ENCODE measurements at places on chromosomes 5 and 9.

GRCh38 chr9:112334432-112334841 is 1.0 kb upstream of the PTBP3 start:
- DNase-seq, result no peak

- DNase-seq, result no peak
Observed at GRCh38 chr5:139178935-139179334, 19.2 kb downstream of the SIL1 start.

GRCh38 chr5:31113666-31114350 is 79.7 kb upstream of the CDH6 start:
- DNase-seq, result no peak

DNA sequence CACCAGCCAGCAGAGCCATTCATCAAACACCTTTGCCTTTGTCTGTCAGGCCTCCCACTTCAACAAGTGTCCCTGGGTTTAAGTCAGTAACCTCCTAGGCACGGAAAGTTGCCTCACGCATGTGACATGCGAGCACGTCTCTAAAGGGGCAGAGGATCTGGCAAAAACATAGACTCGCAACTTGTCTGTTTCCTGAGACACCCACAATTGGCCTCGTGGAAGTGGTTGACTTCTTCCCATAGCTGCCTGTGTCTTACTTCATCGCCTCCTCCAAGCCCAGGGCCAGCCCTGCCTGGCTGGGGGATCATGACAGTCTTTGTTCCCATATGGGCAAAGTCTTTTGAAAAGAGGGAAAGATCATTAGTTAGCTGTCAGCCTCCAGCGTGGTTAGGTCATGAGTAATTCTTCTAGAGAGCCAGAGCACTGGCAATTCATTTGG is 35.5 kb upstream of the GLRX start:
- no peak for DNase-seq

GRCh38 chr9:136552117-136552703 is 6.4 kb upstream of the NOTCH1 start:
- no peak for DNase-seq

GRCh38 chr9:120856700-120857099 is 14.0 kb upstream of the PSMD5 start:
- no peak for DNase-seq

- DNase-seq, result no peak
Observed at GRCh38 chr9:93536874-93537273, 39.5 kb upstream of the PHF2 start.

DNA sequence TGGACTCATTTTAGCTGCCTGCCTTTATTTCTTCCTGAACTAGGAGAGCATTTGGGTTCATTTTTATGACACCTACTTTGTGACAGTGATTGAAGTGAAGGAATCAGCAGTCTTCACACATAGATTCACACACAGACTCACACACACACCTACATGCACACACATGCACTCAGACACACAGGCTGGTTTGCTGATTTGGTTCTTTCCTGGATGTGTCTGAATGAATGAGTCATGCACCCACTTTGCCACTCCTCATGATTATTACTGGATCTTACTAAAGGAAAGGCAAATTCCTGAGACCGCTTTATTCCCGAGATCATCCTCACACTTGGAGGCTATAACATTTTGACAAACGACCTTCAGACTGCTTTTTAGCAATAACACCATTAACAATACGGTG is 529.5 kb downstream of the AGTPBP1 start:
- DNase-seq, result no peak

DNA sequence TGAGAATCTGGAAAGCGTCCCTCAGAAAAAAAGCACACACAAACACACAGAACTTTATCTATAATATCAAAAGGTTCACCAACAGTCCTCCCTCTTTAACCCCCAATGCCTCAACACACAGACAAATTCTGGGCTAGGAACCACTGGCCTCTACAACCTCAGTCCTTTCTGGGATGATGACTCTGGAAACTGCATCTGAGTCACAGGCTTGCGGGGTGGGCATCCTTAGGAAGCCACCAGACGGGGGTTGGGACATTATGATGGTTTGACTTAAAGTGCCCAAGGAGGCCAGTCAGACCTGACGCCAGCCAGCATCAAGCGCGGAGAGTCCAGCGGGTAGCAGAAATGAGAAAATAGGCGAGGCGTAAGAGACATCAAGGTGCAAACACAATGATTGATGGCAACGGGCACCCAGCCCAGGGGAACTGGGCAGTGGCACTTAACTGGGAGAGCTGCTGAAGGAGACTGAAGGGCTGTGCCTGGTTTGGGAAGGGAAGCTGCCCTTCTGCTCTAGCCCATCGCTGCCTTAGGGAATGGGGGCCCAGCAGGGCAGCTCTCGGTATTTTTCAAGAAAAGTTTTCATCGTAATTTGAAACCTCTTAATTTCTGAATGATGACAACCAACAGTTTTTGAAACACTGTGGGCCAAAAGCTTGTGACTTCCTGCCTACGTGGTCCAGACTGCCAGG is 20.7 kb downstream of the SPRY4 start:
- DNase-seq, result no peak

GRCh38 chr9:116800885-116801284 is 113.8 kb downstream of the TRIM32 start:
- DNase-seq, result no peak

- DNase-seq, result no peak
Observed at GRCh38 chr5:1251678-1252580, 26.7 kb downstream of the SLC6A18 start.

- DNase-seq, result no peak
Observed at GRCh38 chr5:172830876-172831662, 3.0 kb upstream of the ERGIC1 start.

GRCh38 chr5:173235499-173236394 is 741 bp upstream of the NKX2-5 start:
- no peak for DNase-seq

DNA sequence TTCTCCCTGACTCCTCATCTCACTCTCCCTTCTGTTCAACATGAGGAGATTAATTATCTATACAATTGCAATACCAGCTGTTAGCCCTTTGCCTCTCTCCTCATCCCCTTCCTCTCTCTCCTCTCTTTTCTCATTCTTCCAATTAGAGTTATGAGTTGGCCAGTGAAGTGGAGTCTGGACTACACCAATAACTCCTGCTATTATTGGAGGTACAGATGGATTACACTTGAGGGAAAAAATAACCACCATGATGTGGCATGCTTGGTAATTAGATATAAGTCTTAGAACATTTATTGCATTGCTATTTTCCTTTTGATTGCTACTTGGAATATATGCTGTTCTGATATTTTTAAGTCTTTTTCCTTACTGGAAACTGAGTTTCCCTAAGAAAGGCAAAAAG is 159.2 kb downstream of the FRMD3 start:
- DNase-seq, result no peak

DNA sequence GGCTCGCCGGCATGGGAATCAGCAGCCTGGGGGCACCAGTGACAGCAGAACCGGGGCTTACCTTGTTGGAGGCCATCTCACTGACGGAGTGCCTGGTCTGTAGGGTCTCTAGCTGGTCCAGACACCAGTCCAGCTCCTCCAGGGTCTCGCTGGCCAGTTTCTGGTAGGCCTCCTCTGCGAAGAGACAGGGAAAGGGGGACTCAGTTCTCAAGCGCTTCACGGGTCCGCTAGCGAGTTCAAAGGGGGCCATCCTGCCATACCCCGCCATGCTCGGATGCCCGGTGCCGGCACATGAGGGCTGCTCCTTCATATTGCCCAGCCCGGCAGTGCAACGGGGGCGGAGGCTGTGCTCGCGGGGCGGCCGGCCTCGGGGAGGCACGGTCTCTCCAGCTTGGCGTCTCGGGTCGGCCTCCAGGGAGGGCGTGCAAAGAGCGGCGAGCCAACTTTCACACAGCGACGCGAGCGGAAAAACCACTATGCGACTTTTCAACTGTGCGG is 456.0 kb downstream of the RAB3C start:
- DNase-seq, result peak; percentile 43

All from WTC11 (cell line).